ENCODE measurements at places on chromosomes 16 and 17.
A peak's percentile ranks its signal among the peaks of the same experiment; 100 is the strongest.

DNA sequence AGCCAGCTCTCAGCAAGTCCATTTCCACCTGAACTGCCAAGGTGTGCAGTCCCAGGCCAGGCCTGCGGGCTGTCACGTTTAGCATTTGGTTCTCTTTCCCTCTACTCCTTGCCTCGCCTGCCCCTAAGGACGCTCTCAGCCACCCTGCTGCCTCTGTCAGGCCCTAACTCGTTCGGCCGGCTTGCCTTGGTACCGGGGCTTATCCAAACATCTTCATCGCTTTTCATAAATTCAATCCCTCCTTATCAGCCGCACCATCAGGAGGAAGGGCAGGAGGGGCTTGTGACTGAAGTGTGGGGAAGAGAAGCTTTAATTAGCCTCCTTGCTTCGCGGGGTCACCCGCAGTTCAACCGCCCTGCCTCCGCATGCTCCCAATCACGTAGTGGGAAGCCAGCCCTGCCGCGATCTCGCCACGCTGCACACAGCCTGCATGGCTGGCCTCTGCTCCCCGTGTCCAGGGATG is 231.1 kb downstream of the SOX9 start:
- H3K27ac ChIP-seq: no peak overlapping the region
- no peaks in the 10 kb centered on the region for H3K36me3 ChIP-seq
- H3K27me3 ChIP-seq: peaks cover 89% of the 10 kb centered on the region
- no peak overlapping the region for H3K4me3 ChIP-seq

- H3K27me3 ChIP-seq: no peaks in the 10 kb centered on the region
- no peak overlapping the region for H3K27ac ChIP-seq
- peaks cover 3% of the 10 kb centered on the region for H3K4me1 ChIP-seq
- no peak overlapping the region for H3K4me3 ChIP-seq
- H3K36me3 ChIP-seq: no peaks in the 10 kb centered on the region
- no peak for DNase-seq
Observed at GRCh38 chr16:12417815-12418211, 385.9 kb downstream of the CPPED1 start.

GRCh38 chr16:11139326-11140097 is 116.5 kb downstream of the SOCS1 start:
- no peaks in the 10 kb centered on the region for H3K27me3 ChIP-seq
- H3K4me1 ChIP-seq: peaks cover 84% of the 10 kb centered on the region
- H3K36me3 ChIP-seq: no peaks in the 10 kb centered on the region

GRCh38 chr17:383771-384621 is 31.4 kb upstream of the RPH3AL start:
- peaks cover 27% of the 10 kb centered on the region for H3K27me3 ChIP-seq
- H3K27ac ChIP-seq: peak overlapping the region; percentile 91
- H3K36me3 ChIP-seq: no peaks in the 10 kb centered on the region

GRCh38 chr17:66634193-66634592 is 200.7 kb upstream of the CACNG5 start:
- H3K4me3 ChIP-seq: no peak overlapping the region
- no peaks in the 10 kb centered on the region for H3K4me1 ChIP-seq
- no peak for DNase-seq
- no peak overlapping the region for H3K27ac ChIP-seq
- H3K27me3 ChIP-seq: no peaks in the 10 kb centered on the region
- no peaks in the 10 kb centered on the region for H3K36me3 ChIP-seq

DNA sequence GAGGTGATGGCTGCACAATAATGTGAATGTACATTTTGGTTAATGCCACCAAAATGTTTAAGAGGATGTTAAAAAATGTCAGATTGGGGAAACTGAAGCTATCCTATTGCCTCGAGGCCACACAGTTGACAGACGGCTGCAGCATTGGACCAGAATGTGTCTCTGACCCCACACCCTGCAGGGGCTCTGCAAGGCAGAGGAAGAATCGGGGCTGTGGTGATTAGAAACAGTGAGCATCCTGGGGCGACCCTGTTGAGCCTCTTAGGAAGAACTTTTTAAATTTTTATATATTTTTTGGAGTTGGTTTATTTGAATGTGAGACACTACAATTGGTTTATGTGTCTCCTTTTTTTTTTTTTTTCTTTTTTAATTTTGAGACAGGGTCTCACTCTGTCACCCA is 15.0 kb upstream of the ADORA2B start:
- no peak overlapping the region for H3K4me3 ChIP-seq
- H3K27me3 ChIP-seq: peaks cover 18% of the 10 kb centered on the region
- DNase-seq: no peak
- peaks cover 7% of the 10 kb centered on the region for H3K4me1 ChIP-seq
- H3K27ac ChIP-seq: no peak overlapping the region
- H3K36me3 ChIP-seq: no peaks in the 10 kb centered on the region

DNA sequence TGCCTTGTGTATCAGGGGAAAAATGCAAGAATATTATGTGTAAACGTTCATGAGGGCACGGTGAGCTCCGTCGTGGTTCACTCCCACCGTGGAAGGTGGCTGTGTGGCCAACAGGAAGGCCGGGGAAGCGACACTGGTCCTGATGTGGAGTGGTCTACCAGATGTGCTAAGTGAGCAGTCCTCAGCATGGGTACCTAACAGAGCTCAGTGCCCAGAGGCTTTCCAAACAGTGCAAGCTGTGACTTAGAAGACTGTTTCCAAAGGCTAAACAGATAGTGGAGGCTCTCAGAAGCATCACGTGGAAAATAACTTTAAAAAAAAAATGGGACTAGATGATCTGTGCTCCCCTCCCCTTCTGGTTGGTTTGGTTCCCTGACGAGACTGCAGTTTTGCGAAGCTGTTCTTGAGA is 199.3 kb upstream of the CHMP6 start:
- H3K4me1 ChIP-seq: peaks cover 61% of the 10 kb centered on the region
- H3K27ac ChIP-seq: peak overlapping the region; percentile 47
- no peak for DNase-seq

DNA sequence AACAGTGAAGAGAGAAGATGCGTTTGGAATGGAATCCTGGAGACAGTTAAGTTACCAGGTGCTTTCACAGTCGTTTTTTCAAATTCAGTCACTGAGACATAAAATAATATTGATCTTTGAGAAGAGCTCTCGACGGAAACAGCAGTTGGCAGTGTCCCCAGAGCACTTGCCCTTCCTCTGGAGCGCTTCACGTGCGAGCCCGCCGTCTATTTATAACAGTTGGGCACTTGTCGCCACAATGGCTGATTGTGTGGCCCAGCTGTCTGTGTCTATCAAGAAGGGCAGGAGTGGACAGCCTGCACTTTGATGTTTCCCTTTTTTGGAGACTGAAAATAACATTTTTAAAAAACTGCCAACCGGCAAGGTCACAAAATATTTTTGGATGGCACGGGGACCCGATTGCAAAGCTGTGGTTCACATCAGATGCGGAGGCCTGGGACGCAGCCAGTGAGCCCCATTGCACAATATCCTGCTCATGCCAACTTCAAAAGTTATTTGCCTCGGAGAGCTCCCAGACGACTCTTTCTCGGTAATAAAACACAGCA is 62.9 kb downstream of the ADCY9 start:
- DNase-seq: peak; percentile 75
- H3K27me3 ChIP-seq: no peaks in the 10 kb centered on the region
- H3K36me3 ChIP-seq: no peaks in the 10 kb centered on the region
- peak overlapping the region; percentile 94 for H3K27ac ChIP-seq
- H3K4me1 ChIP-seq: peaks cover 43% of the 10 kb centered on the region

DNA sequence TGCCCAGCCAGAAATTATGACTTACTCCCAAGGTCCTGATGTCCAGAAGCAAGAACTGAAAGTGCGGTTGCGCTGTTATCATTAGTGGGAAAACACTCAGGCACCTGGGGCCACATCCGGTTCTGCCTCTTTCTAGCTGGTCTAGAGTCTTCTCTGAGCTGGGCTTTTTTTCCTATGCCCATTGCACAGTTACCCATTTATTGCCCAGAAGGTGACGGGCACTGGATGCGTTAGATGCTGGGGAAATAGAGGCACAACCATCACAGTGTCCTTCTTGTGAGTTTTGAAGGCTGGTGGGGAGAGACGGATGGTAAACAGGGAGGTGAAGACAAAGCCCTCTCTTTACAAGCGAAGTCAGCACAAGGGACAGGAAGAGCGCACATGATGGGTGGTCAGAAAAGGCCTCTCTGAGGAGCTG is 37.7 kb downstream of the PLCG2 start:
- no peak overlapping the region for H3K4me3 ChIP-seq
- H3K4me1 ChIP-seq: no peaks in the 10 kb centered on the region
- DNase-seq: no peak
- no peaks in the 10 kb centered on the region for H3K36me3 ChIP-seq
- H3K27me3 ChIP-seq: no peaks in the 10 kb centered on the region

- H3K4me1 ChIP-seq: no peaks in the 10 kb centered on the region
- H3K36me3 ChIP-seq: no peaks in the 10 kb centered on the region
- H3K4me3 ChIP-seq: no peak overlapping the region
- H3K27ac ChIP-seq: no peak overlapping the region
- peaks cover 69% of the 10 kb centered on the region for H3K27me3 ChIP-seq
Observed at GRCh38 chr16:65624229-65624628, 502.4 kb upstream of the CDH11 start.

DNA sequence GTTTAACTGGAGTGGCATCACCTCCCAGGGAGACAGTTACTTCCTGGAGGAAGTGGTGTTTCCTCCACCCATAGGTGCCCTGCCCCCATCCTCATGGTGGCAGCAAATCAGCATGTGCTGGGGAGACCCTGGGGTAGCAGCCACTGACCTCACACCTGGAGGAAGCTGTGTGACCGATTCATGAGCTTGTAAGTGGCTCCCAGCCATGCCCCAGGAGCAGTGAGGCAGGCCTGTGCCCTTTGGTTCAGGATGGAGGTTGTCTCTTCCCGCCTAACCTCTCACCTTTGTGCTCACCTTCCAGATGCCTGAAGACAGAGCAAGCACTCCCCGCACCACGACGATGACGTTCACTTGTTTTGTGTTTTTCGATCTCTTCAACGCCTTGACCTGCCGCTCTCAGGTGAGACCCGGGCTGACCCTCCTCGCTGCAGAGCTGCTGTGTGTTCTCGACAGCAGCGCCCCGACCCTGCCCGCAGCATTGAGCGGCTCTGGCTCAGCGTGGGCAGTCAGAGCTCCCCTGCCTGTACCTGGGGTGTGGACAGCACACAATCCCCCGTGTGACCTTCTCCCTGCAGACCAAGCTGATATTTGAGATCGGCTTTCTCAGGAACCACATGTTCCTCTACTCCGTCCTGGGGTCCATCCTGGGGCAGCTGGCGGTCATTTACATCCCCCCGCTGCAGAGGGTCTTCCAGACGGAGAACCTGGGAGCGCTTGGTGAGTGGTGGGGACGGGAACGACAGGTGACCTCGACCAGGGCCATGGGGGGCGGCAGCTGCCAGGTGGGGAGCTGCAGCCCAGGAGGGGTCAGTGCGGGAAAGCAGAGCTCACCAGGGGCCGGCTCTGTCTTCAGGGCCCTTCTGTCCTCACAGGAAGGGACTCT is 42.8 kb downstream of the MEAK7 start:
- H3K4me3 ChIP-seq: no peak overlapping the region
- H3K36me3 ChIP-seq: peaks cover 4% of the 10 kb centered on the region
- no peak for DNase-seq
- no peaks in the 10 kb centered on the region for H3K27me3 ChIP-seq
- no peak overlapping the region for H3K27ac ChIP-seq
- H3K4me1 ChIP-seq: peaks cover 5% of the 10 kb centered on the region

DNA sequence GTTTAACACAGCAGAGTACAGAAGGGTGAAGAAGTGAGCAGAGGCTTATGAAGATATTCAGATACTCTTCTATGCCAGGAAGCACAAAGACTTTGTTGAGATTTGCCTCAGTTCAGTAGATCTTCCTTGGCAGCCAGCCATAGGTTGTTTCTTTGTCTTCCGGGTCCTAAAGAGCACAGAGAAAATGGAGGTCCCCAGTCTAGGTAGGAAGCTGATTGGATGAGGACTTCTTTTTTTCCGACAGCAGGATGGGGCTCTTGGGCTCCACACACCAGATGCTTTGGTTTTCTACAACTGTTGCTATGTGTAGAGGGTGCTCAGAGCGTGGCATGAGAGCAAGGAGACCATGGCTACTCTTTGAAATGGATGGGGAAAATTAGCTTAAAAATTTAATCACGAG is 8.3 kb upstream of the CDC6 start:
- no peaks in the 10 kb centered on the region for H3K27me3 ChIP-seq
- H3K27ac ChIP-seq: no peak overlapping the region
- DNase-seq: no peak
- H3K36me3 ChIP-seq: peaks cover 83% of the 10 kb centered on the region

DNA sequence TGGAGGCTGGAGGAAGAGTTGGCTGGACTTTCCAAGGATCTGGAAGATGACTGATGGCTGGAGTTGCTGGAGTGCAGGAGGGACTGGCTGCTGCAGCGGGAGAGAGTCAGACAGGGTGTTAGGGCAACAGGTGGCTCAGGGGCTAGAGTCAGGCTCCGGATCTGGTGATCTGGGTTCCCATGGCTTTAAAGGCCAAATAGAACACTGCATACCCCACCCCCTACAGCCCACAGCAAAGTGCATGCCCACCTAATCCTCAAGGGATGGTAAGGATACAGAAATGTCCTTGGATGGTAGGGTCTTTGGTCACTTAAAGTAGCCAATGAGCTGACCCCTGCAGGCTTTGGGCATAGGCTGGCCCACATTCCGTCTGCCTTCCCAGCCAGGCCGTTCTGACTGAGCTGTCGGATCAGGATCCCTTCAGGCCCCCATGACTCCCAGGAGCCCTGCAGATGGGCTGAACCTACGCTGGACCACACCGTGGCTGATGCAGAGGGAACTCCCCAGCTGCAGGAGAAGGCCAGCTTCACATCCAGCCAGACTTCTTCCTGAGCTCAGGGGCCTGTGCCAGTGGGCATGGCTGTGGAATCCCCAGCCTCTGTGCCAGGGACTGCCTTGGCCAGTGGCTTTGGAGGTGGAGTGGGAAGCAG is 13.9 kb downstream of the TNS4 start:
- H3K36me3 ChIP-seq: no peaks in the 10 kb centered on the region
- no peak for DNase-seq
- H3K4me3 ChIP-seq: no peak overlapping the region
- no peaks in the 10 kb centered on the region for H3K27me3 ChIP-seq
- H3K27ac ChIP-seq: no peak overlapping the region

DNA sequence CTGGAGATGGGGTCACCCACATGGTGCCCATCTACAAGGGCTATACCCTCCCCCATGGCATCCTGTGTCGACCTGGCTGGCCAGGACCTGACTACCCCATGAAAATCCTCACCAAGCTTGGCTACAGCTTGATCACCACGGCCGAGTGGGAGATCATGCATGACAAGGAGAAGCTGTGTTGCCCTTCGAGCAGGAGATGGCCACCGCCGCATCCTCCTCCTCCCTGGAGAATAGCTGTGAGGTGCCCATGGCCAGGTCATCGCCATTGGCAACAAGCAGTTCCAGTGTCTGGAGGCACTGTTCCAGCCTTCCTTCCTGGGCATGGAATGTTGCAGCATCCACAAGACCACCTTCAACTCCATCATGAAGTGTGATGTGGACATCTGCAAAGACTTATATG is 5.3 kb upstream of the FLCN start:
- H3K36me3 ChIP-seq: peaks cover 20% of the 10 kb centered on the region
- no peak overlapping the region for H3K4me3 ChIP-seq
- peaks cover 8% of the 10 kb centered on the region for H3K4me1 ChIP-seq
- DNase-seq: no peak
